ENCODE measurements at places on chromosomes 2 and 18.

GRCh38 chr2:26274058-26274613 lies 29.4 kb downstream of the HADHB start:
- DNase-seq, result no peak

DNA sequence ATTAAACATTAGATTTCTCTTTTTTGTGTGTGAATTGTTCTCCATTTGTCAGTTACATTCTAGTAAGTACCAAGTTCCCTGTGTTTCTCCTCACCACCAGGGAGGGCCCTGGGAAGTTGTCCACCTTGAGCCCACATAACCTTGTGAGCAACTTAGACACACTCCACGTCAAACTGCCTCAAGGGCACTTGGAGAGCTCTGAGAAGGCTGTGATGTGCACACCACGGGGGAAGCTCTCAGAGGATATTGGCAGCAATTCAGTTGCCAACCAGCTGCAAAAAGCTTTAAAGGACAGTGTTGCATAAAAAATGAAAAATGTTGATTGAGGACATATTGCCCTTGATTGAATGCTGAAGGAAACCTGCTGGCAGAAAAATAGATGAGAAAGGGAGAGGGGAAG lies 743.6 kb downstream of the RNF144A start:
- no peak for DNase-seq

DNA sequence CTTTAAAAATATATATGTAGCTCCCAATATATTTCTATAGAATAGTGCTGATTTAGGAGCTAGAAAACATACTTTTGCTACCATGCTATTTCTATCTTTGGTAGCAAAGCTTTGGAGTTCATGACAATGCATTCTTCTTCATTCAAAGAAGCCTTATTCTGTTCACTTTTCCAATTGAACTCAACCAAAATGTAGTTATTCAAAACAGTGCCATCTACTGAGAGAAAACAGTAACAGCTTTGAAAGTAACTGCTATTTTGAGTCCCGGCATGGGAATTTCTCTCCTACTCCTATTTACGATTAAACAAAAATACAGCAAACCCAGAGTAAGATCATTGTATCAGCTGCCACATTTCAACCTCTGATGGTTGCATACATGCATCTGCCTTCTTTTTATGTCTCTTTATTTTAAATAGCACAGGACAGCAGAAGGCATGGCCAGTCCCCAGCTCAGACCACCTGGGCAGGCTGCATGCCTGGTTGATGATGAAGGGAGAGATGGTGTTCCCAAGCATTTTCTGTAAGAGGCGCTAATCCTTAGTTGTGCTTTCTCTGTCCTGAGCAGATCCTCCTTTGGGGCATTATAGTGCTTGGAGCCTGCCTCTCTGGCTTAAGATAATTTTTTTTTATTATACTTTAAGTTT lies 69.7 kb upstream of the SULT1C3 start:
- DNase-seq, result no peak

DNA sequence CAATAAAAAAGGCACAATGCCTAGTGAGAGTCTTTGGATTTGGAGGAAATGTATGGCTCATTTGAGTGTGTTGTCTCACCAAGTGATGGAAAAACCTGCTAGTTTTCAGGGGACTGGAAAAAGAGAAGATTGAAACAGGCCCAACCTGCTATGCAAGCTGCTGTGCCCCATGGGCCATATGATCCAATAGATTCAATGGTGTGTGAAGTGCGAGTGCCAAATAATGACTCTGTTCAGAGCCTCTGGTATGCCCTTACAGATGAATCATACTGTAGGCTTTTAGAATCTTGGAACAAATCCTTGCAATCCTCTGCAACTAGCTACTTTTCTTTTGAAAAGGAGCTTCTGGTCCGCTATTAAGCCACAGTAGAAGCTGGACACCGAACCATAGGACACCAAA lies 529.8 kb upstream of the CNTNAP5 start:
- no peak for DNase-seq

- DNase-seq, result no peak
These were observed 167.9 kb downstream of the CCDC102B start for GRCh38 chr18:68965817-68966216.

- DNase-seq, result no peak
These were observed 68.3 kb upstream of the ZNF397 start for GRCh38 chr18:35172451-35173035.

DNA sequence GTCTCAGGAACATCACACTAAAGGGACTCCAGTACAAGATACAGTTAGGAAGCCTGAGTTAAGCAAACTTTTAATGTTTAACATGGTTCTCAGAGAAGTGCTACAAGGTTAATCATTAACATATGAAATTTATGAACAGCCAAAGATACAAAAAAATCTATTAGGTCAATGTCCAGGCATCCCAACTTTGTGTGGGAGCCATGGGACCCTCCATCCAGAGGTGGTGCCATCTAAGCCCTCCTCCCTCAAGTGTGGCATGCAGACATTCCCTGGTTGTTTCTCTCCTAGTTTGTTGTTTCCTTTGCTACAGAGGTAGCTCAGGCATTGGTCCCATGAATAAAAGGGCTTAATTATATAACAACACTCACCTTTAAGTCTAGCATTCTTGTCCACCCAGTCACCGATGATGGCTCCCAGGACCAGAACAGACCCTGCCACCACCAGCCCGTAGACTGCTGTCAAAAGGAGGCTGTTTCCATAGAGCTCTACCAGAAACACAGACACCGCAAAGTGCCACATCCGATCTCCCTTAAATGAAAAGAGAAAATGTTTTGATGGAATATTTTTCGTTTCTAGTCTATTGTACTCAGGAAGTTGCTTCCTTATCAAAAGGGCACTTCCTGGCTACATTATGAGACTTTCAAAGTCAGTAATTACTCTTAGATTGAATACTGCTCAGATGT lies 5.7 kb downstream of the SLC40A1 start:
- no peak for DNase-seq

- no peak for DNase-seq
These were observed 162.3 kb upstream of the VRK2 start for GRCh38 chr2:57884281-57884680.

DNA sequence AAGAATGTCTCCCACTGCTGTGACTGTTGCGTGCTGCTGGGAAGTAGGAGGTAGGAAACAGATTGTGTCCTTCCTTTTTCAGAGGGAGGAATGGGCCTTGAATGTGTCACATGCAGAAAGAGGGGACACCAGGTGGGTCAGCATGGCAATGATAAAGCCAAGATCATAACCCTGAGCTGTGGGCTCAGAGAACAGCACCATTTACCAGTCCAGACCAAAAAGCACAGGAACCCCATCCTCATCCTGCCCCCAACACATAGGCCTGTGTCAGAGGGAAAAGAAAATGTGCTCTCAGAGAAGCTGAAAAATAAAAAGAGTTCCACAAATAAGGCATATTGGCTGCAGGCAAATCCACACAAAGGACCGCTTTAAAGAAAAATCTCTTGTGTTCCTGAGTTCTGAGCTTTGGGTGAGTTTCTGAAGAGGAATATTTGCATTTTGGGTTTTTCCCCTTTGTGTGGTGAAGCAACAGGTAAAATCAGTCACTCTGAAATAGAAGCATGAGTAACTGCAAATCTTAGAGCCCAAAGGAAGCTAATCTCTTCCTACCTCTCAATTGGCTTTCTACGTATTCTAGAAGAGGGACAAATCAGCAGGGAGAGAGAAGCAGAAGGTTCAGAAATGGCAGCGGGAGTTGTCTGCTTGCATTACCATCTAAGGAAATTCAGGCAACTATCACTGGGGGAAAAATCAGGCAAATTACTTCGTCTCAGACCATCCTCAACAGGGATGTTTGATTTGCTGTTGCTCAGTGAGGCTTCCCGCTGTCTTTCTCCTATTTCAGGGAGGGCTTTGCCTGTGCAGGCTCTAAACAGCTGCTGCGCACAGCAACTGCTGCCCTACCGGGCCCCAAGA lies 106.8 kb downstream of the BCL11A start:
- no peak for DNase-seq

GRCh38 chr2:60071490-60071831 lies 482.0 kb downstream of the BCL11A start:
- no peak for DNase-seq

DNA sequence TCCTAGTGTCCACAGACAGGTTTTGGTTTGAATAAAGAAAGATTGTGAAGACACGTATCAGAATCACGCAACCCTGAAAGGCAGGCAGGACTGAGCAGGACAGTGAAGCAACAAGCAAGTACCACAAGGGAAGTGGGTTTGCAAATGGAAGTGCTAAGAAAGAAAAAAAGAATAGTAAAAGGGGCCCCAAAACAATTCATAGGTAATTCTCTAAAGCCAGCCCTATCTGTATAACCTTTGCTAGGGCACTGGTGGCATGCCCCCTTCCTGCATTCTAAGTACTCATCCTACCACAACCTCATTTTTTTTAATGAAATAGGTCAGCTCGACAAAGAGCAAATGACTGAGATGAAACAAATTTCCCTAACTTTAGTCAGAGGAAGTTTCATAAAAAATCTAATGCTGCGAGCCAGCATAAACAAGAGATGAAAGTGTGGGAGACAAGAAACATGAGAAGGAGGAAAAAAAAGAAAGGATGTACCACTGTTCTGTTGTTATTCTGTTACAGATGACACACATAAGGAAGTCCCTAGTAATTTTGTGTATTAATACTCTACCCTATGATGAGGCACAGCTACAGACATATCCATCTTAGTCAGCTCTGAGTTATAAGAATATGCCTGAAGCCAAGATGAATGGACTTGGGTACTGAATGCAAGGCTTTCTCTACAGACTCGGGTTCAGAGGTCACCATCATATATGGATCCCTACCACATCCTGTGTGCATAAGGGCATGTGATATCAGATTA lies 32.2 kb downstream of the IKZF2 start:
- DNase-seq, result no peak

GRCh38 chr2:54164106-54164505 lies 48.7 kb downstream of the ACYP2 start:
- DNase-seq, result no peak

GRCh38 chr18:34609986-34610648 lies 100.0 kb upstream of the DTNA start:
- no peak for DNase-seq

- no peak for DNase-seq
These were observed 120.4 kb downstream of the LIPG start for GRCh38 chr18:49682173-49682802.

- DNase-seq, result no peak
These were observed 116.4 kb downstream of the MAP3K20 start for GRCh38 chr2:173192071-173192470.

DNA sequence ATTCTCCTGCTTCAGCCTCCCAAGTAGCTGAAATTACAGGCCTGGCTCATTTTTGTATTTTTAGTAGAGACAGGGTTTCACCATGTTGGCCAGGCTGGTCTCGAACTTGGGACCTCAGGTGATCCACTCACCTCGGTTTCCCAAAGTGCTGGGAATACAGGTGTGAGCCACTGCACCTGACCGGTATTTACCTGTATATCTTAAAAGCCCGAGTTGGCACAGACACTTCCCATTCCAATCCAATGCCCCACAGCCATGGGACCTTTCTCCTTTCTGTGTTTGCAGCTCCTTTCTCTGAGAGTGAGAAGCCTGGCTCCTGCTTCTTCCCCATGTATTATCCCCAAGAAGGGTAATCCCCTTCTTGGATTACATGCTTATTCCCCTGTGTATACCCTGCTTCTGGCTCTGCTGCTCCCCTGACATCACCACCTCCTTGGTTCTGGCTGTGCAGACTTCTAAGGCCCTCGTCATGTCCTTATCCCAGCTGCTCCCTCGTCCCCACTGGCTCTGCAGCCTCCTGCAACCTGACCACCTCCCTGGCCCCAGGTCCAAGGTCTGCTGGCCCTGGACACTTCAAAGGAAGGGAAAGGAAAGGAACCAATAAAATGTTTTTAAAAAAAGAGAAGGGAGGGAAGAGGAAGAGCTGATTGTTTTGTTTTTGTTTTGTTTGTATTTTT lies 52.8 kb downstream of the INPP5D start:
- no peak for DNase-seq
